ENCODE measurements at places on chromosomes 7 and 10.

DNA sequence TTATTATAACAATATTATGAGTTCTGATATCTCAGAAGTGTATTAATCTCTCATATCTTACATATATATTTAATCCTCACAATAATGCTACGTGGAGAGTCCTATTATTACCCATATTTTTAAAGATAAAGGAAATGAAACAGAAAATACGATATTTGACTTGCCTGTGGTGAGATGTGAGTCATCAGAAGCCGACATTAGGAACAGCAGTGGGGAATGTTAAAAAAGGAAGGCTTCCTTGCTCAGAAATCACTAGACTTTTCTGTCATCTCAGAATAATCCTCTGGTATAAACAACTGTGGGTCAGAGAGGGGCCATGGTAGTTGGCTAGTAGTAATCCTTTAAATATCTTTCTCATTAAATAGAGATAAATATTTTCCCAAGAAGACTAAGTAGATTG, 402.3 kb upstream of the PCDH15 start:
- no peak for DNase-seq

DNA sequence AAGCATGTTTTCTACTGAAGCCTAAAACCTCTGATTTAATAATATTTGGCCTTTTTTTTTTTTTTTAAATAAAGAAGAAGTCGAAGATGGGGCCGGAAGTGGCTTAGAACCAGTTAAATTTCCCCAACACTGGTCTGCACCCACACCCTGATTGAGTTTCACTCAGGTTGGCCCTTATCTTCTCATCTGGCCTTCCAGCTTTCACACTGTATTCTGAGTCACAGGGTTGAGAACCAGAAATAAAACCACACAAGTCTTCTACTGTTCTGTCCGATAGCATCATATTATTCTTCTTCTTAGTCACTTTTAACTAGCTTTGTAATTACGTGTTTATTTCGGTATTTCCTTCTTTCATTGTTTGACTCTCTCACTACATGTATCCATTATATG, 9.9 kb downstream of the ZNF365 start:
- DNase-seq: no peak

GRCh38 chr10:127196282-127197153, at the start of gene INSYN2A:
TSS of gene INSYN2A (minus strand) at chr10:127196591. CDS start at chr10:127176395, 20,196 bp downstream.
- DNase-seq: peak; percentile 83

DNA sequence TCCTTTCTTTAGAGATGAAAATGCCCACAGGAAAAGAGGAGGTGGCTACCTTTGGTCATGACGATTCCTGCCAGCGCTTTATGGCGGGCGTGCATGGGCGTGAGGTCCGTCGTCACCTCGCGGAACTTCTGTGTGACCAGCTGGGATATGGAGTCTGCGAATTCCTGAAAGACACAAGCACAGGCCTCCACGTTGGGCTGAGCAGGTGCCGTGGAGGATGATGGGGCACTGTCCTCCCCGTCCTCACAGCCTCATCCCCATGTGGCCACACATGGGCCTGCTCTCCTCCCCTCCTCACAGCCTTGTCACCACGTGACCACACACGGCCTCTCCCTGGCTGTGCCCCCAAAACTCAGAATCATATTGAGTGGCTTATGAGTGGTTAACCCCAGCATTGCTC, 214.7 kb downstream of the WDR37 start:
- no peak for DNase-seq

DNA sequence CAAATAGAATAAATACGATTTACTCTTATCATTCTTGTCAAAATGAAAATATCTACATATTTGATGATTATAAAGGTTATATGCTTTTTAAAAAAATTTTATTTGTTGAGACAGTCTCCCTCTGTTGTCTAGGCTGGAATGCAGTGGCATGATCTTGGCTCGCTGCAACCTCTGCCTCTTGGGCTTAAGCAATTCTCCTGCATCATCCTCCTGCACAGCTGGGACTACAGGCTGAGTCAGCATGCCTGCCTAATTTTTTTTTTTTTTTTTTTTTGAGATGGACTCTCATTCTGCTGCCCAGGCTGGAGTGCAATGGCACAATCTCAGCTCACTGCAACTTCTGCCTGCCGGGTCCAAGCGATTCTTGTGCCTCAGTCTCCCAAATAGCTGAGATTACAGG, 48.9 kb downstream of the PUS7 start:
- peak; percentile 42 for DNase-seq

DNA sequence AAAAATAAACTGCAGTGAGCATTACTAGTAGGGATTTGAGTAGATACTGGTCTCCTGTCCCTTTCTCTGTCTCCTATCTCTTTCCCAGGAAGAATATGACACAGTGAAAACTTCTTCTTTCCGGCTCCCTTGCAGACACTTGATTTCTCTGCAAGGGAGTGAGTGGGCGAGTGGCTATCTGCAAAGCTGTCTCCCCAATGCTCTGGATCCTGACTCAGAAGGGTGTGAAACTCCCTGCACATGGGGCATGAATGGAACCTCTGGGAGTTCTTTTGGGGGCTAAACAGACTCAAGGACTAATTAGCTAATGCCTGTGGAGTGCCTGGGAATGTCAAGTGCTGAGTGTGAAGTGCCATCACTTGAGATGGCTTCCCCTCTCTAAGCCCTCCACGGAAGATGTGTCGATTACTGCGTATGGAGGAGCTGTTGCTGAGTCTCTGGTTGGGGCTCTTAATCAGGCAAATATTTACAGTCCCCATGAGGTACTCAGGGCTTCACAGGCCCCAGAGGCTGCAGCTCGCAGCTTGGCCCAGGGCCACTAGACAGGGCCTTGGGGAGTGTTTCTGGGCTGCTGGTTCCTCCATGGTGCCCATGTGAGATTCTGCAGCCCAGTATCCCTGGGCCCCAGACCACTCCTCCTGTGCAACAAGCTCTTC, 139.8 kb downstream of the RPS24 start:
- DNase-seq: no peak

DNA sequence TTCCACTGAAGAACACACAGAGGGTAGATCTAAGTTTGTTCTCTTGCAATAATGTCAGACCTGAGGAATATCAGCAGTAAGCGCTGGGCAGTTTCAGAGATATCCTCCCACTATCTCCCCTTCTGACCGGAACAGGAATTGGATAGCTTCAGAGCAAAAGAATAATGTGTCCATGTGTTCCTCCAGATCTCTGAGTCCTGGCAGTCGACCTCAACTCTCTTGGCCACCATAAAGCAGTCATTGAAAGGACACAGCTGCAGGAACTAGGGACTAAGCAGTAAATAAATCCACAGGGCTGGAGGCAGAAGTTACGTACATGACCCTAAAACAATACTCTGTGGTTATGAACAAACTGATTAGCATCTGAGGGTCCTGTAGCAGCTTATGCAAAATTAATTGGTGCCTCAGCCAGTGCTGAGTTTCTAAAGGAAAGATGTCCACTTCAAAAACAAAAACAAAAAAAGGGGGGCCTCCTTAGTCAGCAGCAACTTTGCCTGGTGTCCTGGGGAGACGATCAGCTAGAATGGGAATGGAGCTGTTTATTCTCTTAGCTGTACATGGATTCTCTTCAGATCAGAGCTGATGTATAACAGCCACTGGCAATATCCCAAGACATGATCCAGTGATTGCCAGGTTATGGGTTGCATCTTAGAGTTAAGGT, 6.4 kb upstream of the PRTFDC1 start:
- peak; percentile 98 for DNase-seq

GRCh38 chr7:835485-836401, 3.5 kb downstream of the SUN1 start:
- no peak for DNase-seq

DNA sequence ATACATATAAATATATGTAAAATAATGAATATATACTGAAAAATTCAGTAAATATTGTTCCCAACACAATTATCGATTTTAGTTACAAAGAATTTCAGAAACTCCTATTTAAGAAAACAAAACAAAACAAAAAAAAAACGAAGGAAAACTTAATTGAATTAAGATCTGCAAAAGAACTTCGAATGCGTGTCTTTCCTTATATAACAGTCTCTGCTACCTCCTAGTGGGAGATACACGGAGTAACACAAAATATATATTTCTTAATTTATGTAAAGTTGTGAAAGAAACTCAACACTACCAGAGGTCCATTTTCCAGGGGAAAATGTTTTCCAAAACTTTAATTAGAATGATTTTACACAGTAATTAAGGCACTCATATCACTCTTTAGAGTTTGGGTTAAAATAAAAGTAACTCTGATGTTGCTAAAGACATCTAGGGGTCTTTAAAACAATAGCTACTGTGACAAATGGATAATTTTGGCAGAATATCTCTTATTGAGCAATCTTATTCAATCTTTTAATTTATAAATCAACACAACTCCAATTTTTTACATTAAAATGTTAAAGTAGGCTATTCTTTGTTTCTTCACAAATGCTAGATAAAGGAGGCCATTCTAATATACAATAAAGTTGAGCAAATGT, 41.6 kb downstream of the NEBL start:
- peak; percentile 69 for DNase-seq

DNA sequence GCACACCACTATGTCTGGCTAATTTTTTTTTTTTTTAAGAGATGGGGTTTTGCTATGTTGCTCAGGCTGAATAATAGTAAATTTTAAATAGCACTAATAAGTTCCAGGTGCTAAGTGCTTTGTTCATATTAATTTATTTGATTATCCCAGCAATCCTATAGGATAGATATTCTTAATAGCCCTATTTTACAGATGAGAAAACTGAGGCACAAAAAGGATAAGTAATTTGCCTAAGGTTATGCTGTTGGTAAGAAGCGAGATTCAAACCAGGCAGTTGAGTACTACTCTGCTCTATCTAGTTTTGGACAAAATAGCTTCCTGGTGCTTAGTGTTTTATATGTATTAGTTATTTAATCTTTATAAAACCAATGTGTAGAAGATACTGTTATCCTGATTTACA, 72.5 kb upstream of the STRIP2 start:
- no peak for DNase-seq

- no peak for DNase-seq
Observed at GRCh38 chr7:160958-161725, 31.2 kb upstream of the FAM20C start.

GRCh38 chr7:140068033-140068432, 5.3 kb upstream of the PARP12 start:
- no peak for DNase-seq

DNA sequence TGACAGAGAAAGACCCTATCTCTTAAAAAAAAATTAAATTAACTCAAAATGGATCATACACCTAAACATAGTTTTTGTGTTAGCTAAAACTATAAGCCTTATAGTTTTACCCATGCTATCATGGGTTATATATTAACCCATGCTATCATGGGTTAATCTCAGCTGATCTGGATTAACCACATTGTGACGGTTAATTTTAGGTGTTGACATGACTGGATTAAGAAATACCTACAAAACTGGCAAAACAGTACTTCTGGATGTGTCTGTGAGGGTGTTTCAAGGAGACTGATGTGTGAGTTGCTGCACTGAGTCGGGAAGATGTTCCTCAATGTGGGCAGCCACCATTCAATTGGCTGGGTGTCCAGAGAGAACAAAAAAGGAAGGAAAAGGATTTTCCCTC, 44.3 kb upstream of the FXYD4 start:
- DNase-seq: no peak

DNA sequence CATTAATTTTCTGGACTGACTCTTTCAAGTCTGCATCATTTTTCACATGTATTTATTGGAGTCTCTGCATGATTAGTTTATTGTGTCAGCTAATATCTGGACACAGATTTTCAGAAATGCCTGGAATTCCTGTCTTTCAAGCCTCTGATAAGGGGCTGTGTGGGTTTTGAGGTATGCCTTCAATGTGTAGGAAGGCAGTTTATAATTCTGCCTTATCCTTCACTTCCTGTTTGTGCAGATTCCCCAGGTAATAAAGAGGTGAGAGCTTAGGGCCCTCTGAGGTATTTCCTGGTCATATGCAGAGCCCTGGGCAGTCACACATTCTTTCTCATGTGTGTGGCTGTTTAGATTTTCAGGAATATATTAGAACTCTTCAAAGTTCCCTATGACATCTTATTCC, 79.4 kb upstream of the PRKCQ start:
- no peak for DNase-seq
